KBM-7 (cell line): ENCODE measurements at places on chromosomes 6 and 20.
A peak's percentile ranks its signal among the peaks of the same experiment; 100 is the strongest.

DNA sequence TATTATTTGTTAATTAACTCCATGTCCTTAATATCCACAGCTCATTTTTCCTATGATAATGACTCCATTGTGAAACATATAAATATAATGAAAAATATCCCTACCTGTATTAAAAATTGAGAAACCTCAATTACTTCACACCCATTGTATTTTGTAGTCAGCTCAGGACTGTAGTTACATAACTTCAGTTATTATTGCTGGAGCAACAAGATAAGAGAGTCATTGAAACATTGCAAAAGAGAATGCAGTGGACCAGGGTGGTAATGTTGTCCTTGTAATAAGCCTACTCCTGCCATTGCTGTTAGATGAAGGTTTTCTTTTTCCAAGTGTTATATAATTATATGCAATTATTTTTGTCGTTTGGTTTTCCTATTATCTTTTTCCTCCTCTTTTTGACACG, 184.4 kb downstream of the PRL start:
- DNase-seq: no peak

DNA sequence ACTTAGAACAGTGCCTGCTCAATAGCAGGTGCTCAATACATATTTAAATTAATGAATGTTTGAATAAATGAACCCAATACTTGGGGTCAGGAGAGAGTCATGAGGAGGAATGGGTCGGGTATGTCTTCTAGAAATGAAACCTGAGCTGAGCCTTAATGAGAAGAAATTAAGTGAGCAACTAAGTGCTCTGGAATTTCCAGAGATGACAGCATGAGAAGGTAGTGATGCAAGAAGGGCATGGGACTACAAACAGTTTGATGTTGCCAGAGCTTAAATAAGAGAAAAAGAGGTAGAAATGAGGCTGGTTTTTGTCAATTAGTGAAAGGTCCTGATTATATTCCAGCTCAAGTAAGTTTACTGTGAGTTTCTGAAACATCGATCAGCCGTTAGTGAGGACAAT, 82.9 kb downstream of the PDE10A start:
- no peak for DNase-seq

GRCh38 chr20:37095108-37095598, 644 bp downstream of the RBL1 start:
- no peak for DNase-seq

DNA sequence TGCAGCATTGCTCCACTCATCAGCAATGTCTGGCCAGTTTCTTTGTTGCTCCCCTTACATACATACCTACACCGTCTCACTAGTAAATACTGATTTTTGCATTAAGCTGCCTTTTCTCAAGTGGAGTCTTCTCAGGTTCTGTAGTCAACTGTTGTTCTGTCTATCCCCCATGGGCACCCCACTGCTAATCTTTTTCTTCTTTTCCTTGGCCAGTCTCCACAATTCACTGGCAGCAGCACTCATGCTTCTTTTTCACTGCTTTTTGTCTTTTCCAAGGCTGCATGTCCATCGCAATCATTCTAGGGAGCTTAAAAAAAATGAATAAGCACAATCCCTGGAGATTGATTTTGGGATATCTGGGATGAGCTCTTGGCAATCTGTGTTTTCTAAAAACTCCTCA, 10.3 kb upstream of the ERVFRD-1 start:
- no peak for DNase-seq

- no peak for DNase-seq
Measured at GRCh38 chr20:40698281-40698680, 9.2 kb upstream of the MAFB start.

DNA sequence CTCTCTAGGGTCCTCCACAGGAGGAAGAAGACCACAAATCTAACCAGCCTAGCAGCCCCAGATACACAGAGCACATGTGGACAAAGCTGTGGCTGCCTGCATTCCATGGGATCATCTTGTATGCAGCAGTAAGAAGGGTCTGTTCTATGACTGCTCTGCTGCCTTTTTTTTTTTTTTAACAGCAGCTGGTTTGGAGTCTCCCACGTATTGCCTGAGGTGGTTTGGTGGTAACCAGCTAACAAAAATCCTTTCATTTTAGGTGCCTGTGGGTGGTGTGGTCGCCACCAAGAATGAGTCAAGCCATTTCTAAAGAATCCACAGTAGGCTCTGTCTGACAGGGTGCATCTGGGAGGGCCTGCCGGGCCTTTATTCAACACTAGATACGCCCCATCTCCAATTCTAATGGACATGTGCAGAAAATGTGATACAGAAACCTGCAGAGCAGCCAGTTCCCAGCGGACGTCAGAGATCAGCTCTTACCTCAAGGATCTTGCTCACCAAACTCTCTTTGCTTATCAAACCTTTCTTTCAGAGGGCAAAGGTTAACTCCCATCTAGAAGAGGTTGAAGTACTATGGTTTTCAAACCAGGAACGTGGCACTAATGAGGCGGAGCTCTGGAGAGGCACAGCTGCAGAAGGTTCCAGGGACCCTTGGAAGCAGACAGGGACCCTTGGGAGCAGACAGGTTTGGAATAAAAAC, 32.0 kb downstream of the GNAS-AS1 start:
- no peak for DNase-seq

GRCh38 chr6:170051229-170052172, 239.4 kb downstream of the DLL1 start:
- no peak for DNase-seq

DNA sequence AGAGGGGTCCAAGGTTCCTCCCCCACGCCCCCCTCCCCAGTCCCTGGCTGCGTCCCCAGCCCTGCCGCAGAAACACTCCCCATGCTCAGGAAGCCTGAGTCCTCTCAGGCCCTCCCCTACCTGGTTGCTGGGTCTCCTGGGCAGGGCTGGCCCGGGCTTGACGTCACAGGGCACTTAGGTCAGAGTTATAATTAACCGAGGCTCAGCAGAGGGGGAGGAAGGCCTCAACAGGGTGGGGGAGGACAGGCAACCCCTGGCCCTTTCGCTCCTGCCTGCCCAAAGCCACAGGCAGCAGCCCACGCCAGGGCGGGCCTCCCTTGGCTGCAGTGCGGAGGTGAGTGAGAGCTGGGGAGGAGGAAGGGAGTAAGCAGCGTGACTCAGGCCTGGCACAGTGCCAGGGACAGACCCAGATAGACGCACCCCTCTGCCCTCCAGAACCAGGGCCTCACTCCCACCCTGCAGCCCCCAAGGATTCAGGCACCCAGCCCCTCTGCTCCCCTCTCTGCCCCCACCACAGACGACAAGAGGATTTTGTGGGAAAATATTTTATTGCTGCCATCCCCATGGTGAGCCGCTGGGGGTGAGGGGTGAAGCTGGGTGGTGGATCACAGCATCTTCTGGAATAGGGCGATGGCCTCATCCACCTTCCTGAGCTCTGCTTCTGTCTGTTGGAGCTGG, at the start of gene VWA7:
TSS of gene VWA7 (minus strand) at position 340 of the 678 bp plus-strand sequence. CDS start 549 bp downstream, outside the sequence.
- DNase-seq: peak; percentile 94

GRCh38 chr20:34579191-34579978, 20.9 kb downstream of the MAP1LC3A start:
- no peak for DNase-seq

- DNase-seq: no peak
Measured at GRCh38 chr6:31172973-31173384, 2.5 kb upstream of the POU5F1 start.

GRCh38 chr6:24501914-24502313, 7.1 kb downstream of the ALDH5A1 start:
- DNase-seq: no peak

GRCh38 chr20:50865591-50865990, 65.6 kb downstream of the ADNP start:
- no peak for DNase-seq

GRCh38 chr20:22020201-22020600, 314.7 kb downstream of the PAX1 start:
- no peak for DNase-seq

GRCh38 chr6:6230286-6230685, 90.2 kb downstream of the F13A1 start:
- peak; percentile 5 for DNase-seq

- no peak for DNase-seq
Measured at GRCh38 chr6:55277646-55278045, 49.6 kb upstream of the GFRAL start.

DNA sequence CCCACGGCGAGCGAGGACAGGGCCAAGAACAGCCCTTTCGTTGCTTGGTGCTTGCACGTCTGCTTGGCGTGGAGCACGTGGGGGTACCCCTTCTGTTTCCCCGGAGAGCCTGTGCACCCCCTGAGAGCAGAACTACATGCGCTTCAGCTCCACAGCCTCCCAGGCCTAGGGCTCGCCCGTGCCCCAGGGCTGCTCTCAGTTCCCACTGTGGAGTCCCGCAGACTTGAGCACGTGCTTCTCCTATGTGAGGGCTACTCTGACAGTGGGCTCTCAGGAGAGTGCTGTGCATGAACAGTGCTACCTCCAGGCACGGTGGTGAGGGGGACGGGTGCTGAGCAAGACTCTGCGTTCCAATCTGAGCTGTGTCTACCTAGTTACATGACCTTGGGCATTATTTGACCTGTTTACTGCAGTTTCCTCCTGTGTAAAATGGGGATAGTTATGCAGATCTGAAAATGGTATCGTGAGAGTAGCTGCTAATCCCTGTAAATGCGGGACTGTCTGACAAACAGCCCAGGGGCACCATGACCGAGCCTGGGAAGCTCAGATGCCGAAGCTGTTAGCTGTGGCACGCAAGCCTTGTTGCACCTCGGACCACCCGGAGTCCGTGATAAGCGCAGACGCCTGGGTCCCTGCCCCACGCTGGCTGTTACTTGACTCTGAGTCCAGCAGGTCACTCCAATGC, 82.4 kb downstream of the IRF4 start:
- no peak for DNase-seq

DNA sequence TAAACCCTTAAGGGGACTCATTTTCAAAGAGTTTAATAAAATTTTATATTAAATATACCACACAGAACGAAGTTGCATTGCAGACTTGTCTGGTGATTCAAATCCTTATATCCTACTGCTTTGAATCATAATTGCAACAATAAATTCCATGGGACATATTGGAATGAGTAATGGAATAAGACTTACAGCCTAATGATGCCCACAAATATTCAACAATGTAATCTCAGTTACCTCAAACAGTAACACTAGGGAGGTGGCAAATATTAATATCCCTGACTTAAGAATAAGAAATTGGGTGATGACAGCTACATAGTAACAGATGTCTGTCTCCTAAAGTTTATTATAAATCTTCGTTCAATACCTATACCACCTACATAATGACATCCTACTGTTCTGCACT, 52.6 kb downstream of the BMP5 start:
- no peak for DNase-seq

DNA sequence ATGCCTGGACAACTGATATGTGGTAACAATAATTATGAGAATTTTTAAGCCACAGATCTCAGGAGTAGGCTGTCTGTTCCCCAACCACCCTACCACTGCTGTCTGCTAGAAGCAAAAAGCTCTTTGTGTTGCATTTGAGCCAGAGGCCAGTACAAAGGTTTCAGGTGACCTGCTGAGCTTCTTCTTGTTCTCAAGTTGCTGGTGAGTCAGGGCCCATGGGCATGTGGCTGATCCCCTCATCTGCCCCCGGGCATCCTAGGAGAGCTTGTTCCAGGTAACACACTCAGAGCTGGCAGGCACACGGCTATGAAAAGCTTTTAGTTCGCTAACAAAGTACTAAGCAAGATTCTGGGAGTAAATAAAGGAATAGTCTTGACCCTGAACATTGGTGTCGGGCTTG, 285.3 kb downstream of the CDC5L start:
- no peak for DNase-seq

- DNase-seq: no peak
Measured at GRCh38 chr20:52261792-52262191, 70.2 kb upstream of the ZFP64 start.

DNA sequence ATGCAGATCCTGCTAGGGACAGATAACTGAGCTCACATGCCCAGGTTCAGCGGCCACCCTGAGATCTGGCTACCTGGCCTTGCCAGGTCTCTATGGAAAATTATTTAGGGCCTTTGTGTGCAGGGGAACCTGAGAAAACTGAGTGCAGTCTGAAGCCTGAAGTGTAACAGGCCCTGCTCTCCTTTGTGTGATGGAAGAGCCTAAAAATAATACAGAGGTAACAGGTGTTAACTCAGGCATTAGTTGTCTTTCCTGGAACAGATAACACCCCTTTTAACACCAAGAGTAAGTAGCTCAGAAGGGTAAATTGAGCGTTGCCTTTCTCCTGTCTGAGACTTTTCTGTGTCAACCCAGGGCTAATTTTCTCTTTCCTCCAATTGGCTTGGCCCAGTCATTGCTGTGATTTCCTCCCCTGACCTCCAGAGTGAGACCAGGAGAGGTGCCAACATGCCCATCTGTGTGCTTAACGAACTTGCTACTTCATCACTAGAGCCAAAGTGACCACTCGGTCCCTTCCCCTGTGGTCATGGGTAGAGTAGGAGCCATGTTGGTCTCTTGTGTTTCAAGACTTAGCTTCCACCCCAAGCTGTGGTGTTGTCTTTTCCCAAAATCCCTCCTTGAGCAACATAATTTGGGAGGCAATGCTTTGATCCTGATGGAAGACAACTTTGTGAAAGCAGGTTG, 304.4 kb upstream of the JAG1 start:
- DNase-seq: no peak

DNA sequence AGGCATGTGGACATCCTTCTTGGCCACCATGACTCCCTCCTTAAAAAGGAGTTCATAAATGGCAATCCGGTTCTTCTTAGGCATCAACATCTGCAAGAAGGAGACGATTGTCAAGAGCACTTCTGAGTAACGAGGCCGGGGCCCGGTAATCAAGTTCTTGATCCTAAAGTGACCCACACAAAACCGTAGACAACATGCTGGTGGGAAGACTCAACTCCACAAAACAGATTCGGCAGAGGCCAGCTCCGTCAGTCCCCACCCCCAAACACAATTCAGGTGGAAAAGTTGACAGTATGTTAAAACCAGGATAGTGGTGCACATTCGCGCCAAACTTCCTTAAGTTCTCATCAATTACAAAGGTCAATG, 754 bp downstream of the RPS10 start:
- DNase-seq: peak; percentile 26

GRCh38 chr6:16929809-16930208, 168.5 kb upstream of the ATXN1 start:
- DNase-seq: no peak

DNA sequence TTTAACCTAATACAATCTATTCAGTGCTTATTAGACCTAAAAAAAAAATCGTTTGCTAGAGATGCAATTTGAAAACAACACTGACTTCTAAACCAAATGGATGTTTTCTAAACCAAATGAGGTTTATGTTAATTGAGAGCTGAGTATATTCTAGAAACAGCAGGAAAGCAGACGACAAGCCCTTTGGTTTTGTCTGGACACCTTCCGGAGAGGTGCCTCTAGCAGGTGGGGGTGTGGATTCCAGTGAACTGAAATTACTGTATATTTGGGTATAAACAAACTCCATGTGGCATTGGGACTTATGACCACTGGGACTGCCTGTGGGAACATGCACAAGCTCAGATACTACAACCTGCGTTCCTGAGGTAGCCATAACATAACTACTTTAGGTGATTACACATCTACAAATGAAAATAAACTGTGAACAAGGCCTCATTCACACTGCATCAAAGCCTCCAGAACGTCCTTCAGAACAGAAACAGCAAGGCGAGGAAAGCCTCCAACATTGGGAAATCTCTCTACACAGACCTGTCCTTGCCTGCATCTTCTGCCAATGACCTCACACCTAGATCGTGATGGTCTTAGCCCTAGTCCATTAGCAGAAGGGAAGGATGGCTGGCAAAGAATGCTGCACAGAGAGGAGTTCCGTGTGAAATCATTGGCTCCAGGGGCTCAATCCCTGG, 206.8 kb upstream of the FOXQ1 start:
- no peak for DNase-seq
